ENCODE measurements at places on chromosomes 1 and 21.

DNA sequence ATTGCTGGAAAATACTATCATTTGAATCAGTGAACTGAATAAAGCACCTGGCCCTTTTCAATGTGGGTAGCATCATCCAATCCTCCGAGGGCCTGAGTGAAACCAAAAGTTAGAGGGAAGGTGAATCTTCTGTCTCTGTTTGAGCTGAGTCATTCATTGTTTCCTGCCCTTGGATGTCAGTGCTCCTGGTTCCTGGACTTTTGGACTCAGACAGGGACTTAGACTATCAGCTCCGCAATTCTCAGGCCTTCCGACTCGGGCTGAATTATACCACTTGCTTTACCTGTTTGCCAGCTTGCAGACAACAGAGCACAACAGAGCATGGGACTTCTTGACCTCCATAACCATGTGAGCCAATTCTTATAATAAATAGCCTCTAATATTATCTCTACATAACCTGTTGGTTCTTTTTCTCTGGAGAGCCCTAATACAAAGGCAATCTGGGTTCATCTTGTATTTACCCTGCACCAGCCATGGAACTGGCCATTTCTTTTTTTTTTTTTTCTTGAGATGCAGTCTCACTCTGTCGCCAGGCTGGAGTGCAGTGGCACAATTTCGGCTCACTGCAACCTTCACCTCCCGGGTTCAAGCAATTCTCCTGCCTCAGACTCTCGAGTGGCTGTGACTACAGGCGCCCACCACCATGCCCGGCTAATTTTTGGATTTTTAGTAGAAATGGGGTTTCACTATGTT, 19.2 kb upstream of the VASH2 start:
- DNase-seq, result peak; percentile 27

GRCh38 chr1:244598611-244599010, 54.3 kb upstream of the DESI2 start:
- DNase-seq, result no peak

- no peak for DNase-seq
Observed at GRCh38 chr1:59695252-59695651, 119.5 kb upstream of the HOOK1 start.

- DNase-seq, result no peak
Observed at GRCh38 chr1:109793089-109793485, 29.4 kb upstream of the EPS8L3 start.

GRCh38 chr1:113314600-113314999, 75.7 kb upstream of the MAGI3 start:
- DNase-seq, result no peak

DNA sequence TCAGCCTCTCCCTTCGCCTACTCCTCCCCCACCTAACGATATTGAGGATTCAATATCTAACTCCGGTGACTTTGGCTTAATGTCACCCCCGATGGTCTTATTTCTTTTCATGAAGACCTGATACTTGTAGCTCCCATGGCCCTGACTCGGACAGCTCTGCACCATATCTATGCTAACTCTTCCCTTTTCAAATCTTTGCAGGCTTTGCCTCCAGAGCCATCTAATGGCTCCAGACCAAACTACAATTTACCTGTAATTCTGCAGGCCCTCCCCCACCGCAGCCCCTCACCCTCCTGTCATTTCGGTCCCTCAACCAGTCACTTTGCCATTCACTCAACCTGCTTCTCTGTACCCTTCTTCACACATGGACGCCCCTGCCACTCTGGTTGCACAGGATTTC, 7.9 kb upstream of the GSTM5 start:
- no peak for DNase-seq

DNA sequence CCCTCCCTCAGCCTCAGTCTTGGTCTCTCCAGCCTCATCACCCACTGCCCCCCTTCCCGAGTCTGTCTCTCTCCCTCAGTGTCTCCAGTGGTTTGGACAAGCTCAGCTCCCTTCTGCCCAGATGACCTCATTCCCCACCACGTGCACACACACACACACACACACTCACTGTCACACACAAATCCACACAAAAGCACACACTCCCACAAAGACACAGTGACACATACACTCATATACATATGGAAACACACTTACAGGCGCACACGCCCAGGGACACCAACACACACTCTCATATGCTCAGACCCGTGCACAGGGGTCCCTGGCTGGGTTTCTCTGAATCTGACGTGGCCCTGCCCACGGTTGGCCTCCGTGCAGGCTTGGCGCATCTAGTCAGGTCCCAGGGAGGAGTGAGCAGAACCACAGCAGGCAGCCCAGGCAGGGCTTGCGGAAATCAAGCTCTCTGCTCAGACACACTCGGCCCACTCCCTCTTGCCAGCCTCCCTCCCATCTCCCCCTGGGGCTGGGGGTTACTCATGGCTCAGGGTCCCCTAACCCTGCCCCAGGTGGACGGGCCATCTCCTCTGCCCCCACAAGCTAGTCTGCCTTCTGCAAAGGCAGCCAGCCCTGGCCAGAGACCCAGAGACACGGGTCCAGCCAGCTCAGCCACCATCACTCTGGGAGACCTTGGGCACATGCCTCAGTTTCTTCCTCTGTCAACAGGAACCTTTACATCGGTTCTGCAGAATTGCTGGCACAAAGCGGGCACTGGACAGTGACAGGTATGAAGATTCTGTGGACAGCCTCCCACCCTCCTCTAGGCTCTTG, 38.5 kb upstream of the FAM131C start:
- DNase-seq, result no peak

DNA sequence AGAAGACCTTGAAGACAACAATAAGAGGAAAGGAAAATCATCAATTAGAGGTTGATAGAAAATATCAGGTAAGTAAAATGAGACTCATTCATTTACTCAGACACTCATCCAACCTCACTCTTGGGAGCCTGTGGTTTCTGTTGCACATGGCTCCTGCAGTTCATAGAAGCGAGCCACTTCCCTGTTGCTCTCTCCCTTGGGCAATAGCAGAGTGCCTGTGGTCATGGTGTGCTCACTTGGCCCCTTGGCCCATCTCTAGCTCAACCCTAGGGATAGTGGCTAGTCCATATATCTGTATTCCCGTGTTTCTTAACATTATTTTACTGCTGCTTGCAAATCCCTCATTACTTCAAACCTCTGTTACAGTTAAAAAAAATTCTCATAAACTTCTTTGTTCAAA, 368.6 kb downstream of the PTPRC start:
- no peak for DNase-seq

DNA sequence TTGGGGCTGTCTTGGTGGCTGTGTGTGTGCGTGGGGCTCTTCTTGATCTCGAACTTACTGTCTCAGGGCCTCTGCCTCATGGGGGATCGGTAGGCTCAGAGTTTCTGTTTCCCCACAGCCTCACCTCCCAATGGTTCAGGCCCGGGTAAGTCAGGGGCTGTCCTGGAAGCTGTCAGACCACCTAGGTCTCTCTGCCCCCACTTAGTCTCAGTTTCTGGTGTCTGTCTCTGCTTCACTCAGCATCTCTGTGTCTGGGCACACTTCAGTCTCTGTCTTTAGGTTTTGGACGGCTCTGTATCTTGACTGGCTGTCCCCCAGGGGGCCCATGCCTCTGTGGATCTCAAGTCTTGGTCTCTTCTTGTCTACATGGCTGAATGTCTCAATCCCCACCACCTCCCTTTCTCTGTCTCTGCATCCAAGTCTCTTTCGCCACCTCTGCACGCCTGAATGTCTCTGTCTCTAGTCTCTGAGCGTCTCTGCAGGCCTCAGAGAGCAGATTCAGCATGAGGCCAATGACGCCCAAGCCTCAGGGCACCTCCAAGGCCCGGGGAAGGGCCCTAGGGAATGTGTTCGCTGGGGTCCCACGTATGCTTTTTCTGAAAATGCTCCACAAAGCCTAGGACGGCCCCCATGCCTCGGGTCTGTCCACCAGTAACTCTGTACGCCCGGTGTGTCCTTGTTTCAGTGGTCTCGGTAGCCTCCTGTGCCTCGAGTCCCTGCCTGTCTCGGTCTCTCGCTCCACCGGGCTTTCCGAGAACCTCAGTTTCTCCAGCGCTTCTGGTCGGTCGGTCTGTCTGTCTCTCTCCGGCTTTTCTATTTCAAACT, 818 bp downstream of the FHL3 start:
- DNase-seq, result no peak

DNA sequence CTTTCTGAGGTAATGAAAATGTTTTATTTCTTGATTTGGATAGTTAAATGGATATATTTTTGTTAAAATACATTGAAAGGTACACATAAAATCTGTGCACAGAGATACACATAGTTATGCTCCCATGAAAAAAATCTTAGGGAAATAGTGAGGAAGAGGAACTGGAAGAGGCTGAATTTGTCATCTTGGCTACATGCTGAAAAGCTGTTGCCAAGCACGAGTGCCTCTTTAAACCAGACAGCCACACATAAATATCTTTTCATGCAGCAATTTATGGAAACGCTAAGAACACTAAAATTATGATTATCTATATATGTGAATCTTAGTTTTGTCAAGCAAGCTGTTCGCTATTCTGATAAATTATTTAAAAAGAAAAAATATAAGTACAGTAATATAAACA, 12.8 kb upstream of the ADAR start:
- DNase-seq, result no peak

DNA sequence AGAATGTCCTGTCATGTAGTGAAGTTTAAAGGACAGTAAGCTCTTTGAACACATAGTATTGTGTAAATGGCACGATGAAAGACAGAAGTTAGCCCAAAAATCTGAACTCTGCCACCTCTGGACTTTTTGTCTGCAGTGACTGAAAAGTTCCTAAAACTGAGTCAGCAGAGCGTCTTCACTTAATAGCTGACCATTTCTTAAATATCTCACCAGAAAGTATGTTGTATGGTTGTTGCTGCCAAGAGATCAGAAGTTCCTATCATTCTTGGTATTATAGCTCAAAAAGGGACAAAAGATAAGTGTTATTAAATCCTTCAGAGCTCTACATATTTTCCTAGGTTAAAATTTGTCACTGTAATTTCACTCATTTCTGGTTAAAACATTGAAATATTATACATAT, 1003.0 kb downstream of the TTLL7 start:
- no peak for DNase-seq

GRCh38 chr1:31763671-31764311, 349 bp downstream of the ADGRB2 start:
- no peak for DNase-seq

- DNase-seq, result no peak
Observed at GRCh38 chr1:91835087-91835521, 50.8 kb downstream of the TGFBR3 start.

DNA sequence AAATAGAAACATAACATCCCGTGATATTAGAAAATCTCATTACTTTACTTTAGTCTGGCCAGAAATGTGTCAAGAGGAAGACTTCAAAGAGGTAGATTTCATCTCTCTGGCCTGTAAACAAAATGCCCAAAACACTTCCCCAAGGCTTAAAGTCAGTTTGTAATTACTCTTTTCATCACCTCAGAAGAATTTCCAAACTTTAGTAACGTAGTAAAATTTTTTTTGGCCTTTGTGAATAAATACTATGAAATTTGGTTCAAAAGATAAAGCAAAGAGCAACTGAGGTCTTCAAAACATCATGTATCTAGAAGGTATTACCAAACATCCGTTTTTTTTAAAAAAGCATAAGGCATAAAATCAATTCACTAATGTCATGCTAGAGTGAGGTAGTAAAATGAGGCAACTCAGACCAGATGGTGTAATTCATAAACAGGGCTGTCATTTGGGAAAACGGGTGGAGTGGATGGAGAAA, 51.4 kb downstream of the LEPR start:
- DNase-seq, result no peak

- no peak for DNase-seq
Observed at GRCh38 chr1:70426154-70427131, 15.4 kb downstream of the CTH start.

DNA sequence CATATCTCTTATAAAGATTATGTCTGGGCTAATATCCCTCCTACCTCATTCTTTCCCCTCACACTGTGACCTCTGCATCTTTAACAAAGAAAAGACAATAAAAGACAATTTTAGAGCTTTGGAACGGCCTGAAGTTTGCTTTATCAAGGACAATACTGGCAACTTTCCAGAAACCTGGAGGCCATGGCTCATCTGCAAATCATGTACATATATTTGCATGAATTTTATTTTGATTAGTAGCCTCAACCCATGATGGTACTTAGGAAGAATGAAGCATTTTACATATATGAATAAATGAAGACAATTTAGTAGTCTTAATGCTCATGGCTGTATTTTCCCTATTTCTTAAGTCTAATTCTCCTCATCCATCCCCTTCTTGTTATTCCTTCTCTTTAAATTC, 612.2 kb upstream of the CXADR start:
- DNase-seq, result no peak

DNA sequence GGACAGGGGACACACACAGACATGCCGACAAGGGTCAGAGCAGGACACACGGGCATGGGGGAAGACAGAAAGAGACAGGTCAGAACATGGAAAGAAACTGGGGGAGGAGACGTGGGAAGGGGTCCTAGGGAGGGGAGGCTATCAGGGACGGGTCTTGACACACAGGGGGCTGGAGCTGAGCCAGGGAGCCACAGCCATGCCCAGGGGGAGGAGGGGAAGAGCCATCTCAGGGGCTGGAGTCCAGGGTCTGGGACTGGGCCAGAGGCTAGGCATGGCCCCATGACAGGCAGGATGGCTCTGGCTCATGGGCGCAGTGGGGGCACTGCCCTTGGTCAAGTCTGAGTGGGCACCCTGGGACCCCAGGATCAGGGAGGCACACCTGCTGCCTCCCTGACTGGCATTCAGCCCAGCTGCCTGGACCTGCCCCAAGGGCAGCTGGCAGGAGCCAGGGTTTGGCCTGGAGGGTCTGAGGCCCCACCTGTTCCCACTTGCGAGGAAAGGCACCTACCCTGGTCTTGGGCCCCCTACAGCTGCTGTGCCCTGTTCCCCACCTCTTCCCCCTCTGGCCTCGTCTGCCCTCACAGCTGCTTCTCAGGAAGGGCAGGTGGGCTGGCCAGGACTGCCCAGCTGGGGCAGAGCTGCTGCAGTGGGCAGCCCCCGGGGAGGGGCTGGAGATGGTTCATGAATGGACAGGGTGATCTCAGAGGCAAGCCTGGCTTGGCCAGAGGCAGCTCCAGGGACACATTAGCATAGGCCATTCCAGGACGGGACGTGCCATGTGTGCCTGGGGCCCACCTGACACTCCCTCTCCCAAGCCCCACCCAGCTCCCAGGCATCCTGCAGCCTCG, 42.9 kb downstream of the HSPG2 start:
- DNase-seq, result no peak

GRCh38 chr1:246460406-246460805, 46.7 kb downstream of the SMYD3 start:
- no peak for DNase-seq
